ENCODE measurements at places on chromosomes 5 and 9.

- no peak for DNase-seq
Measured at GRCh38 chr9:131046093-131046380, 37.1 kb downstream of the LAMC3 start.

- no peak for DNase-seq
Measured at GRCh38 chr9:27537756-27538155, 8.1 kb upstream of the MOB3B start.

DNA sequence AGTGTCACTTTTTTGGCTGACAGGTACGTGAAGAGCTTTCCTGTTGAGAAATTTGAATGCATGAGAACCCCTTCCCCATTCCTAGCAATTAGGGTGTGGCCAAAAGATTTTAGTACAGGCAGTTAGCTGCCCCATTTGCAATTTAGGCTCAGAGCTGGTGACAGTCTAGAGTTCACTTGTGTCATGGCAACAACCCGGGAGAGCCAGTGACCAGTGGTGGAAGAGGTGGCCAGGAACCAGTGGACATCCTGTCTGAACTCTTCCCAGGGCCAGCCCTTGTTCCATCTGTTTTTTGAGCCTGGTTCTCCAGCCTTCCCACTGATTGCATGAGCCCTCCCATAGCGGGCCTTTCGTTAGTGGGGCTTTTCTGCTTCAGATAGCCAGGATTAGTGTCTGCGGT lies 2.5 kb upstream of the NEUROG1 start:
- no peak for DNase-seq

- DNase-seq, result no peak
Measured at GRCh38 chr9:90259311-90260246, 383.0 kb downstream of the DIRAS2 start.

- no peak for DNase-seq
Measured at GRCh38 chr9:130842545-130842944, 7.5 kb downstream of the ABL1 start.
